ENCODE measurements at places on chromosomes 2 and 18.

GRCh38 chr18:25805323-25805722 is 285.1 kb downstream of the SS18 start:
- no peak for DNase-seq

GRCh38 chr2:16629044-16629443 is 36.6 kb downstream of the CYRIA start:
- DNase-seq, result no peak

DNA sequence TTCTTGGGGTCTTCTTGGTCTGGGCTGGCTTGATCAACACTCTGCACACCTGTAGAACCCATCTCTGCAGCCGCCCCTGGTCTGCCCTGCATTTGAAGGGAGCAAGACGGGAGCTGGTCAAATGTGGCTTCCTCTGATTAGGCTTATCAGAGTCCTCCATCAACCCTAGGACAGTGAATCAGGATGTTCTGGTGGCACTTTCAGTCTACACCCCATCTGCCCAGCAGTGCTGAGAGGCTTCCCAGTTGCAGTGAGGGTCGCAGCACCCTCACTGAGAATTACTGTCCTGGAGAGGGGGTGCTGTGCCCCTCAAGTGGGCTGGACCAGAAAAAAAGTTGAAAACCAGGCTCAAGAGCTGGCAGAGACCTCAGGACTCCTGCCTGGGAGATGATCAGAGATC is 152.9 kb downstream of the DYSF start:
- DNase-seq, result no peak

DNA sequence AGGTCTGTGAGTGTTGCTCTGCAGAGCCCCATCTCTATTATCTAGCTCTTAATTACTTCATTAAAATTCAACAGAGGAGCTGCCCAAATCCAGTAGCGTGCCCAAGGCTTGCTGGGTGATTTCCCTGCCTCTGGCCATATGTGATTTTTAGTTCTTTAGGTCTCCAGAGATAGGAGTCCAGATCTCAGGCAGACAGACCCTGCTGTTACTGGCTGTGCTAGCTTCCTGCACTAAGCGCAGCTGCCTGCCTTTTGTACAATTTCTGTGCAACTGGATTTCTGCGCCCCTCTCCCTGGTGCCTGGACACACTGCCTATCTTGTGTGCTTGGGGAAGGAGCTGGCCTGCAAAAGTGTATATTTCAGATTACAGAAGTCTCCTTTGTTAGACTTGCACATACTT is 136.5 kb downstream of the TDRD15 start:
- DNase-seq, result no peak

DNA sequence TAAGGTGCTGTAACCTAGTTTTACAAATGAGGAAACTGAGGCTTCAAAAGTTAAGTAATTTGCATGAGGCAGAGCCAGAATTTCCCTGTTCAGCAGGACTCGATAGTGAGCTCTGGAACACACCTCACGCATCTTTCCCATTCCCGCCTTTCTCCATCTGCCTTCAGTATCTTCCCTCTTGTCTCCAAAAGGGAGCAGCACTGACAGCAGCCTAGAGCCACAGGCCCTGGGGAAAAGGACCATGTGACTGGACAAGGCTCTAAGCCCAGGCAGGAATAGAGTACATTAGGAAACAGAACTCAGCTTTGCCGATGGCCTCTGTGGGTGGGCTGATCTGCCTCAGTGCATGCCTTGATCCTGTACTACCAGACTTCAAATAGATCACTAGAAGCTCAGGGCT is 21.5 kb downstream of the GPR155 start:
- no peak for DNase-seq

- no peak for DNase-seq
These were observed 282.9 kb downstream of the GPD2 start for GRCh38 chr2:156719036-156719435.

- no peak for DNase-seq
These were observed 1.9 kb downstream of the ANKRD23 start for GRCh38 chr2:96841701-96842495.

- DNase-seq, result no peak
These were observed 69.8 kb upstream of the MAL start for GRCh38 chr2:94955702-94956101.

- DNase-seq, result no peak
These were observed 9.1 kb downstream of the TNP1 start for GRCh38 chr2:216850665-216851322.

DNA sequence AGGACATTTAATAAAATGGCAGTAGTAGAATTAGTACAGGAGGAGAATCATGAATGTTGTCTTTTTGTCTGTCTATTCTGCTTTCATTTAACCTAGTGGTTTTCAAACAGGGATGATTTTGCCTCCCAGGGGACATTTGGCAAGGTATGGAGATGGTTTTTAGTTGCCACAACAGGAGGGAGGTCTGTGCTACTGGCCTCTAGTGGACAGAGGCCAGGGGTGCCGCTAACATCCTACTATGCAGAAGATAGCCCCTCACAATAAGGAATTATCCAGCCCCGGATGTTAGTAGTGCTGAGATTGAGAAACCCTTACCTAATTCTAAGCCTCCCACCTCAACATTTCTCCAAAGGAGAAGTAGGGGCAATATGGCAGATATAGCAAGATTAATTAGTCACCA is 18.3 kb downstream of the FASTKD2 start:
- no peak for DNase-seq

- no peak for DNase-seq
These were observed 29.9 kb downstream of the PELI1 start for GRCh38 chr2:64114063-64114911.

DNA sequence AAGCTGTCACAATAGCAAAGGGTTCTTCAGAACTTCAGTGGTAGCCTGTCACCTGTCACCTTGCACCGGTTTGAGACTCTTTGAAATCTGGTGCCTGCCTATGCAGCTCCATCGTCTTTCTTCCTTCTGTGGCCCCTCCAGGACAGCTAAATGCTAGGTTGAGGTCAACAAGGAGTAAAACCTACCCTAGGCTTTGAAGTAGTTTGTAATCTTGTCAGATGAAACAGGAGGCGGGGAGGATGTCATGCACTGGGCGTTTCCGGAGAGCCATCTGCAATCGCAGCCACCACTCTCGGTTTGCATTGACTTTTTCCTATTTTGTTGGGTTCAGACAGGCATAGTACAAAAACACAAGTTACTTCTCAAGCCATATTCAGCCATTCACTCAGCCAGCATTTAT is 116.7 kb downstream of the LPIN1 start:
- DNase-seq, result peak; percentile 18

DNA sequence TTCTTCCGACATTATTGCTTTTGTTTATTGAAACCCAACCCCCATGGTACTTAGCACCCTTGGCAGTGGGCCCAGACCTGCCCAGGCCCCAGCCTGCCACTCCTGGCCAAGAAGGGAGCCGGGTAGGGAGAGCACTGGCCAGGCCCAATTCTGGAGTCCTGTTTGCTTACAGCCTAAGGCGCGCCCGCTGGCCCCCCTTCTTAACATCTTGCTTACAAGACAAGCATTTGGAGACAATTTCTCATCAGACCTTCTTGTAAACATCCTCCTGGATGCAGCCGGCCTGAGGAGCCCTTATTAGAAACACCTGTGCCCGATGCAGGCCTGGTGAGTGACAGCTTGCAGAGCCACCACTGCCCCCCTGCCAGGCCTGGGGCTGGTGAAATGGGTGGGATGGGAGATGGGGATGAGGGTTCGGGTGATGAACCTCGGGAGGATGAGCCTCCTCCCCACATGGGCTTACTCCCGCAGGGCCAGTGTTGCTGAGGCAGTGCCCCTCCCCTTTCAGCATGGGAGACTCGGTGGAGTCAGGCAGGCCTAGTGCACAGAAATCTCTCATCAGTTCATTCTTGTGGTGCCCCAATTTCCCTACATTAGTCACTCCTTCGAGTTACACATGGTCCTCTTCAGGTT is 217.5 kb downstream of the CYP26B1 start:
- no peak for DNase-seq

GRCh38 chr2:50051374-50051773 is 897.1 kb upstream of the FSHR start:
- DNase-seq, result no peak

DNA sequence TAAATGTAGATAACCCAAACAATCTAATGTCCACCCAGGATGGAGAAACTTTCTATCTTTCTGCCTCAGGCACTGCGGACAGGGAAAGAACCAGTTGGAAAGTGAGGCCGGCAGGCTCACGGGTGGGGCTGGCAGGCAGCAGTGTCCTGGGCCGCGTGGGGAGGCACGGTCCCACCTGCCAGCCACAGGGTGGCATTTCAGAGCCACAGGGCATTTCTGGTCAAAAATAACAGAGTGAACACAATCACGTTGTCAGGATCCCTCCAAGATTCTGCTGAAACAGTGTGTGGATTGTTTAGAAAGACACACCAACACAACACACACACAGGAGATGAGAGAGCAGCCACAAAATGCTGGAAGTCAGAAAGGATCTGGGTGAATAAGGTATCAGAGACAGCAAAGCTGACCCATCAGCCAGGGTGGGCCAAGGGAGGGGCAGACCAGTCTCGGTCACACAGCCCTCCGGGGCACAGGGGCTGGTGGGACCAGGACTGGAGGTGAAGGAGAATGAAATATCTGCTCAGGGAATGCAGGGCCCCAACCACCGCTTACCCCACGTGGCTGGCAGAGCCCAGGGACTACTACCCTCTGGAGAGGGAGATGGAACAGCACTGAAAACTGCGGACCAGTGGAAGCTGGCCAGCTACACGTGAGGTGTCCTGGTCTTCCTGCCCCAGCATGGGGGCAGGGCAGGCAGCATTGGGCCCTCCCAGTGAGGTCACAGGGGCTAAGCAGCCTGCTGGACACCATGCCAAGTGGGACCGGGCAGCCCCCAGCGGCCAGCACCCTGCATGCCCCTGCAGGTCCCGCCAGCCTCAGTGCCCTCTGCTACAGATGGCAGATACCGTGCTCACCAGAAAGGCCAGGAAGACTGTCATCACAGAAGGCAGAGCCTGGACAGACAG is 173.9 kb downstream of the HDAC4 start:
- DNase-seq, result no peak

- no peak for DNase-seq
These were observed 69.3 kb upstream of the ATL2 start for GRCh38 chr2:38446418-38446817.

GRCh38 chr2:181352158-181352557 is 105.0 kb upstream of the ITGA4 start:
- no peak for DNase-seq

DNA sequence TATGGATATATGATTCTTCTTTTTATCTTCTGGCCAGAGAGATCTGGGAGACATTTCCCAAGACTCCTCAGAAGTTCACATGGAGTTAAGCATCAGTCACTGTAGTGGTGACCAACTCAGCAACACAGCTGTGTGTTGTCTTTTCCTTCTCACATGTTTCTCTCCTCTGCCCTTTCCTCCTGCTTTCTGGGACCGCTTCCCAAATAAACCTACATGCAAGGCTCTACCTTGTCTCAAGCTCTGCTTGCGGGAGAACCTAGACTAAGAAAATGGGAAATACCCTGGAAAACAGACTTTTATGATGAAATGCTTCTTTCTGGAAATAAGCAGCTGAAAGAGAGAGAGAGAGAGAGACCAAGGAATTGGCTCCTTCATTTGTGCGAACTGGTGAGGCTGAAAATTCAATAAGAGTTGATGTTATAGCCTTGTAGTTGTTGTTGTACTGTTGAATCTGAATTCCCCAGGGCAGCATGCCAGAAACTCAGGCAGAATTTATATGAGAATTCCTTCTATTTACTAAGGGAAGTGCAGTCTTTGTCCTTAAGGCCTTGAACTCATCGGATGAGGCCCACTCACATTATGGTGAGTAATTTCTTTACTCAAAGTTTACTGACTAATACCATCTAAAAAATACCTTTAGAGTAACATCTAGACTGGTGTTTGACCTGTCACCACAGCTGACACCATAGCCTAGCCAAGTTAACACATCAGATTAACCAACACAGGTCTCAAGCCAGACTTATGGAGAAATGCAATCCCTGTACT is 22.7 kb upstream of the DSC1 start:
- no peak for DNase-seq

- no peak for DNase-seq
These were observed 108.6 kb downstream of the MAP4K4 start for GRCh38 chr2:101806123-101806522.

- DNase-seq, result no peak
These were observed 259.3 kb upstream of the SP5 start for GRCh38 chr2:170455617-170456426.

DNA sequence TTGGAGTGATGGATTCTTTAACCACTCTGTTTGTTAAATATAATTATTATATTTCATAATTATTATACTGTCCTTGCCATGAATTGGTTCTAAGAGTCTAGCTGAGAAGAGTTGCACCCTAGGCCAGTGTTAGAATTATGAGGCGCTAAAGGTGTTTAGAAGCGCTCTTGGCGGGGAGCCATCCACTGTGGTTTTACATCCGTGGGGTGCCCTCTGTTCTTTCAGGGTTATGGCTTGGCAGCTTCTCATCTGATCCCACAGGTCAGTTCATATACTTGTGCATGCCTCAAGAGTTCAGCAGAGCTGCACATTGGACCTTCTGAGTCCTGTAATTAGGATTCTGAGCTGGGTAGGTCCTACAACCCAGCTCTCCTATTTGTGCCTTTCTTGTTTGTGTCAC is 9.1 kb downstream of the ASAP2 start:
- no peak for DNase-seq

- DNase-seq, result peak; percentile 2
These were observed 325.6 kb upstream of the VRK2 start for GRCh38 chr2:57720728-57721627.

DNA sequence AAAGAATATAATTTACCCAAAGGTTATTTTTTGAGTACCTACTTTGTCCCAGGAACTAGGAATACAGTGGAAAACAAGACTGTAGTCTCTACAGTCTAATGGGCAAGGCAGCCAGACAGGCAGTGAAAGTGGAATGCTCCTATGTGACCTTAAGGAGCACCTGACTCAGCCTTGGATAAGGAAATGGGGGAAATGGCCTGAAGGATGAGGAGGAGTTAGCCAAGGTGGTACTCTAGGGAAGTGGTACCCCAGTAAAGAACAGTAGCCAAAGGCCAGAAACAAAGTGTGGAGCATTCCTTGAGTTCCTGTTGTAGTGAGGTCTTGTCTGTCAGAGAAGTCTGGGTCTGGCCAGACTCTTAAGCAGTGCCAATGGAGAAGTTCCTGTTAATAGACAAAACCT is 6.0 kb downstream of the ZNF397 start:
- no peak for DNase-seq

DNA sequence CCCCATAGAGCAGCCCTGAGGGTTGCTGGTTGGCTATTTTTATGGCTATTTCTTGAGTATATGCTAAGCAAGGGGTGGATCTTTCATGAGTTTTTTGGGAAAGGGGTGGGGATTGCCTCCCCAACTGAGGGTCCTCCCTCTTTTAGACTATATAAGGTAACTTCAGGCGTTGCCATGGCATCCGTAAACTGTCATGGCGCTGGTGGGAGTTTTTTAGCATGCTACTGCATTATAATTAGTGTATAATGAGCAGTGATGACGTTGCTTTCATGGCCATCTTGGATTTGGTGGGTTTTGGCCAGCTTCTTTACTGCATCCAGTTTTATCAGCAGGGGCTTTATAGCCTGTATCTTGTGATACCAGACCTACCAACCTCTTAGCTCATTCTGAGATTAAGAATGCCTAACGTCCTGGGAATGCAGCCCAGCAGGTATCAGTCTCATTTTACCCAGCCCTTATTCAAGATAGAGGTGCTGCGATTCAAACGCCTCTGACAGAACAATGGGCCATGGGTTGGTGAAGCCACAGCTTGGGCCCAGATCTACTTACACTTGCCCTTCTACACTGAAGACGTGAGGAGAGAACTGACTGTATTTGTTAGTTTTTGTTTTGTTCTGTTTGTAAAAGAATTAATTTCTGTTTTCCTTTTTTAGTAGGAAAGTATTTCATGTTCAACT is 53.8 kb upstream of the TMEM163 start:
- DNase-seq, result no peak

GRCh38 chr2:230412846-230413245 is 3.2 kb upstream of the SP100 start:
- DNase-seq, result no peak
